ENCODE measurements at places on chromosomes 6 and 20.

- DNase-seq: no peak
Measured at GRCh38 chr20:62186887-62187866, 4.3 kb downstream of the MTG2 start.

DNA sequence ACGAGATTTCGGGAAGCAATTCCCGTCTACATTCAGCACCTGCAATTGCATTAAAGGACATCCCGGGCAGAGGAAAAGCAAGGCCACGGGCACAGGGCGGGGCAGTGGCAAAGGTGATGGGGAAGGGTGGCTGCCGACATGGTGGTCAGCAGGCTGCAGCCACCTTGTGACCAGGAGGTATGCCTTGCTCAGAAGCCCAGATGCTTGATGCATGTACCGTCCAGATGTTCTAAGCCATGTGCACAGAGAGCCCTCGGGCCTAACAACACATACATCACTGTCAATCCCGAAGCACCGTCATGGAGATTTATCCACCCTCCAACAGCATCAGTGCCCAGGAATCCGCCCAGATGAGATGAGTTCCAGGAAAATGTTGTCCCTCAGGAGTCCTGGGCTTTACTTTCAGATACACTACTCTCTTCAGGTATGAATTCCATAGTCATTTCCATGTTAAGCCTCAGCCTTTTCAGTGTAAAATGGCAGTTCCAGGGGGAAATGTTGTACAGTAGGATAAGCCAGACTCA is 77.8 kb upstream of the FRMD1 start:
- no peak for DNase-seq

DNA sequence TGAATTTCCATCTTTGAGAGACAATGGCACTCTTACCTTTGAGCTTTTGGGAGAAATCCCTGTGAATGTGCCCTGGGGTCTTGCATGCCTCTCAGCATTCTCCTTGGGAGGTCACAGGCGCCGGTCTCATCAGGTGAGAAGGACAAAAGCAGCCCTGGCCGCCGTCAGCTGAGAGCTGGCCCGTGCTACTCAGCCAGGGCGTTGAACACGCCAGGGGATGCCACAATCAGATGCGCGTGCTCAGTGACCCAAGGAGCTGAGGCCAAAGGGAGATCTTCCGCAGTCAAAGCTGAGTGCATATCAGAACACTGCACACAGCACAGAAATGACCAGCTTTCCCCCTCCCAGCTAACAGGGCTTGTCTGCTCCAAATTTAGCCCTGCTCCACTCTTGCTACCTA is 253.6 kb upstream of the NOX3 start:
- DNase-seq: no peak

DNA sequence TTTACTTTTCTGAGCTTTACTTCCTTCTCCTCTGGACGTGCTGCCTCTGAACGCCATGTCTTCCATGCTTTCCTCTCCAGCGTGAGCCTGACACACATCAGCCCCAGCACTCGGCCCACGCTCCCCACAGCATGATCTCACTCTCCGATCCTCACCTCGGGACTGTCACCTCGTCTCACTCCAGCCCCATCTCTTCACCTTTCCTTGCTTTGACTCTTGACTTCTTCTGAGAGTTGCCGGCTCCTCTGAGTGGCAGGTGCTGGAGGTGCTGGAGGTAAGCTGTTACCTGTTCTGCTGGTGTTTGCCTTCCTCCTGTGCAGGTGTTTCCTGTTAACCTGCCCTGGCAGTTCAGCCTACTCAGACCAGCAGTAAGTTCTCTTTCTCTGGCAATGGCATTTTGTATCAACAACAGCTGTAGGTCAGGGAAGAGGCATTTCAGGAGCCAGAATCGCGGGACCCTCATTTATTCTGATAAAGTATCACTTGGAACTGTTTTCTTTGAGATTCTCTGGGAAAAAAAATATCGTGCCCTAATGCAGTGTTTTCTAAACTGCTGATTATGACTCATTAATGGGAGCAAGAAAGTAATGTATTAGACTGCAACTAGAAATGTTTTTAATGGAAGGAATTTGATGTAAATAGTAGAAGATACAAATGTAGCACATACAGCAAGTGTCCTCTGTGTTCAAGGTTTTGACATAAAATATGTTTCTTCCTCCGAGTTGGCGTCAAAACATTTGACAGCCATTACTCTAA is 106.5 kb downstream of the ARID1B start:
- no peak for DNase-seq

DNA sequence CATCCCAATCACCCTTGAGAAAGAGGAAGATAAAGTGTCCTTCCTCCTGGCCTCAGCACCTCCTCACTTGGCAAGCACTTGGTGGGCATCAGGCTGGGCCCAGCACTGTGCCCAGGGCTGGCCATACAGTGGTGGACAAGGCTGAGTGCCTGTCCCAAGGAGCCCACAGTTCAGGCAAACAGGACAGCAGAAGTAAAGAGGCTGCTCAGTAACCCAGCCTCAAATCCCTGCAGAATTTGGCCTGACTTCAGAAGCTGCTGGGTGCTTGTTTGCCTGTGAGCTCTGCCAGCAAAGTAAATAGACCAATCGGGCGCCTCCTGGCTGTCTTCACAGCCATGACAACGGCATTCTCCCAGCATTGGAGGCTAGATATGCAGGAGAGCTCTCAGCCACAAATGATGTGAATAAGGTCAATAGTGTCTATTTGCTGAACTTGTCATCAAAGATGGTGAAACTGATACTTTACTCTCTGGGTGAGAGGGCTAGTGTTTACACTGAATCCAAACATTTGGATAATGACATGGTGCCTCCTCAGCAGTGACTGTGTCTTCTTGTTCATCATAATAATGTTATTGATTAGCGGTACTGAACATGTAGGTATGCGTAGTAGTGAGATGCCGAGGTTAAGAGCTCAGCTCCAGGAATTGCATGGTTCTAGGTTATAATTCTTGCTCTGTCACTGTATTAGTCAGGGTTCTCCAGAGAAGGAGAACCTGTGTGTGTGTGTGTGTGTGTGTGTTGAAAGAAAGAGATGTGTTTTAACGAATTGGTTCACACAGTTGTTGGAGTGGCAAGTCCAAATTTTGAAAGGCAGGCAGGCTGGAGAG is 36.9 kb upstream of the FANCE start:
- DNase-seq: peak; percentile 83

GRCh38 chr6:163460307-163460782 is 45.8 kb downstream of the QKI start:
- DNase-seq: no peak

GRCh38 chr6:107435798-107436197 is 23.6 kb downstream of the PDSS2 start:
- no peak for DNase-seq

GRCh38 chr6:107867302-107867615 is 43.1 kb upstream of the SCML4 start:
- DNase-seq: no peak

DNA sequence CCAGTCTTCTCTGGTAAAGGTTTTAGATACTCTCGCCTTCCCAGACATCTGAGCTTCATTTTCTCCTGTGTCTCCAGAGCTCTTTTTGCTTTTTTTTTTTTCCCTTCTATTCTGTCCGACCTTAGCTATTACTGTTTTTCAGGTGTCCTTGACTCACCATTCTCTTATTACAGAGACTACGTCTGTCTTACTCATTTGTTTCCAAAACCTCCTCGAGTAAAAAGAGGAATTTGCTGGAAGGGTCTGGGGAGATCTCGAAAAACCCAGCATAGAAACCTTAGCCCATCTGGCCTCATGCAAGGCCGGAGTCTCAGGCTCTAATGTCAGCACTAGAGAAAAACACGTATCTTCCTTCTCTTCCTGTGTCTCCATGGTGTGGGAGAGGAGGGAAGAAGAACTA is 109.2 kb upstream of the CARMIL1 start:
- DNase-seq: no peak

DNA sequence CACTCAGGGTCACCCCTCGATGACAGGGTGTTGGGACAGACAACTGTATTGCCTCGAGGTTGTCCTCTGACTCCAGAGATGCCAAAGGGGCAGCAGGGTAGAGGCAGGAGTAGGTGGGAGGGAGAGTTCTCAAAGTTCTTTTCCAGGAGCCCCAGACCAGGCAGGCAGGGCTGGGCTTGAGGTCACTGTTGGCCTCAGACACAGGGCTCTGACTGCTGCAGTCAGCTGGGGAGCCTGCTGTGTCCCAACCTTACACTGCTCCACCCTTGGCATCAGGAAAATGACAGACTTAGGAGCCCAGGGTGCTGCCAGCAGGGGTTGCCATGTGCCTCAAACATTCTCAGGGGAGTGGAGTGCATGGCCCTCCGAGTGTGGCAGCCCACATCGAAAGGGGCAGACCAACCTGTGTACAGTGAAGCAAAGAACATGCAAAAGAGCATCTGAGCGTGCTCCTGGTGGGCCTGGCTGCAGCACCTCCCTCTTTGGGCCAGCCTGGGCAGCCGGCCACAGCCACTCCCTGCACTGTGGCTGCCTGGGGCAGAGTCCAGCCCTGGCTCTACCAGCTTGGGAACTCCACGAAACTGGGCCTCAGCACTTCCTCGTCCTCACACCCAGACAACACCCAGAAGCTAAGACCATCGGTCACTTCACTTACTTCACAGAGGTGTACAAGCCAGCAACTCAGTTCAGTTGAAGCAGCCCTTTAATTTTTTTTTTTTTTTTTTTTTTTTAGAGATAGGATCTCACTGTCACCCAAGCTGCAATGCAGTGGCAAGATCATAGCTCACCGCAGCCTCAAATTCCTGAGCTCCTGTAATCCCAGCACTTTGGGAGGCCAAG is 24.0 kb downstream of the C6orf132 start:
- DNase-seq: no peak

GRCh38 chr6:14353281-14353680 is 235.7 kb downstream of the CD83 start:
- DNase-seq: no peak

- DNase-seq: no peak
Measured at GRCh38 chr20:59933296-59933848, at the start of gene SYCP2. Gene SYCP2 (minus strand): TSS chr20:59933637. CDS start chr20:59922413, 11,224 bp downstream.

DNA sequence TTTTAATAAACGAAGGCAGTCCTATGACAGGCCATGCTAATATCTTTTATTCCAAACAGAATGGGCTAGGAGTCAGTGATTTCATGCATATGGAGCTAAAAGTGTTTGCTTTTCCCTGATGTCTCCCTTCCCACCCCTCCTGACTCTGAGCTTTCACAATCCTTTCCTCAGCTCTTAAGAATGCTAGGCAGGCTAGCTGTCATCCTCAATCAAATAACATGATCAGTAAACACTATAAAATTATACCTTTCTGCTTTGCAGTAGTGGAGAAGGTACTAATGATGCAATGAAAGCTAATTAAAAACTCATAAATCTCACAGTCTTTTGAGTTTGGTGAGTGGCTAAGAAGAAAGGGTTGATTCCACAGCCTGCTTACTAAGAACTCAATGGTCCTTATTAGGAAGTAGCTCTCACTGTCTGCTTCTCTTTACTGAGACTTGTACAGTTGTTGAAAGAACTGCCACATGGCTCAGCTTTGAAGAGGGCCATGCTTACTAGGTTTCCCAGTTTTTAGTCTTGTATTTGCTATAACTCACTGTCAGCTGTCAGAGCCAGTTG is 250.9 kb upstream of the JAG1 start:
- no peak for DNase-seq

DNA sequence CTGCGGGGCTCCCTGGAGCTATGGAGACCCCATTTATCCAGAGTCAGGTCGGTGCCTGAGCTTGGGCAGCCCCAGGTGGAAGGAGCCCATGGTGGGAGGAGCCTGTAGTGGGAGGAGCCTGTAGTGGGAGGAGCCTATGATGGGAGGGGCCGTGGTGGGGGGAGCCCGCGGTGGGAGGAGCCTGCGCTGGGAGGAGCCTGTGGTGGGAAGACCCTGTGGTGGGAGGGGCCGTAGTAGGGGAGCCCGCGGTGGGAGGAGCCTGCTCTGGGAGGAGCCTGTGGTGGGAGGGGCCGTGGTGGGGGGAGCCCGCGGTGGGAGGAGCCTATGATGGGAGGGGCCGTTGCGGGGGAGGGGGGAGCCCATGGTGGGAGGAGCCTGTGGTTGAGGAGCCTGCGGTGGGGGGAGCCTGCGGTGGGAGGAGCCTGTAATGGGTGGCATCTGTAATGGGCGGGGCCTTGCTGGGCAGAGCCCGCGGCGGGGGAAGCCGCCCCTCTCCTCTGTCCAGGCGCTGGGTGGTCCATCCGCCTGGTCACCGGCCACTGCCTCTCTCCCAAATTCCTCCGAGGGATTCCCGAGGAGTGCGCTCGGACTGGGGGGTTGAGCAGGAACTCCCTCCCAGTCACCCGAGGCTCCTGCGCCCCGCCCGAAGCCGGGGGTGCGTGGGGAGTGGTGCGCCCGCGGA is 567 bp upstream of the FNDC11 start:
- no peak for DNase-seq

GRCh38 chr20:56431471-56431870 is 19.4 kb downstream of the CASS4 start:
- no peak for DNase-seq

DNA sequence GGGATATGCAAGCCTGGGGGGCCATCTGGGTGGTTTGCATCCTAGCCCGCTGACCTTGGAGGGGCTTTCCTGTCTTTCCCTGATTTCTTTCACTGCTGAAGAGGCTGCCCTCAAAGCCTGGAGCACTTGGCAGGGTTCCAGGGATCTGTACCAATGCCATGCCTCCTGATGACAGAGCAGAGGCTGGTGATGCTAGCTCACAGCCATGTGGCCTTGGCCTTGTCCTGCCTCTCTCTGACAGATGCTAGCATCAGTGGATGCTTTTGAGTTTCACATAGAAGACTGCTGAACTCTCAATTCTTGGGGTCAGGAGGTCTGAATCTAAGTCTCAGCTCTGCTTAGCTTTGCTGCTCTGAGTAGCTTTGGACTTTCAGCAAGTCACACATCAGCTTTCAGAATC is 21.9 kb upstream of the RREB1 start:
- no peak for DNase-seq

GRCh38 chr20:59123678-59124255 is 39.9 kb upstream of the ZNF831 start:
- DNase-seq: no peak

- DNase-seq: no peak
Measured at GRCh38 chr6:117976030-117976651, 69.1 kb downstream of the SLC35F1 start.

- DNase-seq: no peak
Measured at GRCh38 chr6:75409286-75409685, 84.3 kb downstream of the FILIP1 start.

DNA sequence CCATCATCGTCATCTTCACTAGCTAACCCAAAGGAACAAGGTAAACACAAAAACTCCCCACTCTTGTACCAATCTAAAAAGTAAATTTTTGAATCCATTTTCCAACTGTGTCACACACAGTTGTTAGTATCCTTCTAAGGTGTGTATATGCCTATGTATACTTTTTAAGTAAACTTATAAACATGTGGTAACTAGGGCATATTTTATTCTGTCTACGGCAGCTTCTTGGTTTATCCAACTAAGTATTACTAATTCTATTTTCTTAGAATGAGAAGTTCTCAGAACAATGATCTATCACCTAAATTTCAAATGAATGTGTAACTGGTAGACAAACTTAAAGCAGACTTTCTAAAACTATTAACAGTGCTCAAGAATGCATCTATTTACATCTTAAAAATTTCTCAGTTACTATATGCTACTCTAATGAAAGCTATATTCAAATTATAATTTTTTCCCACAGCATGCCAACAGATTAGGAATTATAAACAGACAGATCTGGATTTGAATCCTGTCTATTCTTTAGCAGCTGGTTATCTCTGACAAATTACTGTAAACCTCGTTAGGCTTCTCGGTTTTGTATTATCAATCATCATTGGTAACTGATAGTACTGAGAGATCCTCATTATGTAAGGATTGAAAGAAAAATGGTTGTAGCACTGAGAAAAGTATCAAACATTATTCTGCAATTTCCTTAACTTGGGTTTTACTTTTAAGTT is 1.8 kb upstream of the PLN start:
- DNase-seq: no peak

- no peak for DNase-seq
Measured at GRCh38 chr6:139187489-139187888, 52.6 kb downstream of the HECA start.

- DNase-seq: no peak
Measured at GRCh38 chr6:150177259-150177951, 34.6 kb downstream of the PPP1R14C start.

Measured in cerebellar nuclear complex (tissue), 1 donor.